Activated naive CD4-positive, alpha-beta T cell treated with anti-CD3 and anti-CD28 coated beads for 36 hours (primary cell): ENCODE measurements at places on chromosomes 1 and 21.

- H3K4me1 ChIP-seq = no peaks in the 10 kb centered on the region
- H3K27ac ChIP-seq = no peak overlapping the region
- DNase-seq = no peak
- no peak overlapping the region for H3K4me3 ChIP-seq
These were observed 22.8 kb upstream of the ABCA4 start for GRCh38 chr1:94143809-94144176.

DNA sequence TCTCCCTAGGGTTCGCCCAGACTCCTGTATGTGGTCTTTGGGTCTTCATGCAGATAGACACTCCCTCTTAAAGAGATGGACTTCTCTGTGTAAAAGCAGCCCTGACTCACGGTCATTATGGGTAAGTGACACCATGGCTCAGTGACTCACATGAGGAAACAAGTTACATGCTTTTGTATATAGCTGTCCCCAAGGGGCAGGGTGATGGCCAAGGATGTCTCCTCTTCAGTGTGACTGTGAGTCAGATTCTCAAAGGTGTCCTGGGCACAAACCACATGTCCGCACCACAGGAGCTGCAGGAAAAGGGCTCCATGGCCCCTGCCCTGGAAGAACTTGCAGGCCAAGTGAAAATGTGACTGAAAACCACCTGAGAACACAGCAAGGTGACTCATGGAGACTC is 380.4 kb downstream of the NPHP4 start:
- no peaks in the 10 kb centered on the region for H3K36me3 ChIP-seq
- H3K27me3 ChIP-seq = peaks cover 38% of the 10 kb centered on the region
- no peak overlapping the region for H3K4me3 ChIP-seq

GRCh38 chr1:206491616-206492015 is 15.7 kb upstream of the RASSF5 start:
- peak overlapping the region; percentile 39 for H3K27ac ChIP-seq
- H3K36me3 ChIP-seq = peaks cover 9% of the 10 kb centered on the region
- DNase-seq = no peak
- H3K27me3 ChIP-seq = no peaks in the 10 kb centered on the region
- H3K4me1 ChIP-seq = peaks cover 7% of the 10 kb centered on the region

- H3K4me1 ChIP-seq = no peaks in the 10 kb centered on the region
- no peaks in the 10 kb centered on the region for H3K36me3 ChIP-seq
- peaks cover under 1% of the 10 kb centered on the region for H3K27me3 ChIP-seq
- DNase-seq = no peak
- no peak overlapping the region for H3K4me3 ChIP-seq
These were observed 255.9 kb downstream of the NFIA start for GRCh38 chr1:61337981-61338848.

DNA sequence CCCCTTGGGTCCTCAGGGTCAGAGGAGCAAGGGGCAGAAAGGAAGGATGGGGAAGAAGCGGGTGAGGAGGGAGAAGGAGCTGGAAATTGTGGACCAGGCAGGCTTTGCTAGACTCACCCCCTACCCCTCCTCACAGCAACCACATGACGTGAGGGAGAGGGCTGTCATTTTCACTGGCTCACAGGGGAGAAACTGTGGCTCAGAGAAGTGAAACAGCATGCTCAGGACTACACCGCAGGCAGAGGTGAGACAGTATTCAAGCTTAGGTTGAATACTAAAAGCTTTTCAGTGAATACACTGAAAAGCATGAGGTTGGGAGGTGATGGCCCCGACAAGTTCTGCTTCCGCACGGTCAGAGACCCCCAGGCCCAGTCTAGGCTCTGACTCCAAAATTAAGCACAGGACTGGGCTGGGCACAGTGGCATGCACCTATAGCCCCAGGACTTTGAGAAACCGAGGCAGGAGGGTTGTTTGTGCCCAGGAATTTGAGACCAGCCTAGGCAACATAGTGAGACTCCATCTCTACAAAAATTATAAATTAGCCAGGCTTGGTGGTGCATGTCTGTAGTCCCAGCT is 1.2 kb upstream of the CLEC20A start:
- H3K27me3 ChIP-seq = peaks cover 2% of the 10 kb centered on the region
- H3K27ac ChIP-seq = no peak overlapping the region
- no peaks in the 10 kb centered on the region for H3K4me1 ChIP-seq
- no peaks in the 10 kb centered on the region for H3K36me3 ChIP-seq
- DNase-seq = no peak
- H3K4me3 ChIP-seq = no peak overlapping the region

DNA sequence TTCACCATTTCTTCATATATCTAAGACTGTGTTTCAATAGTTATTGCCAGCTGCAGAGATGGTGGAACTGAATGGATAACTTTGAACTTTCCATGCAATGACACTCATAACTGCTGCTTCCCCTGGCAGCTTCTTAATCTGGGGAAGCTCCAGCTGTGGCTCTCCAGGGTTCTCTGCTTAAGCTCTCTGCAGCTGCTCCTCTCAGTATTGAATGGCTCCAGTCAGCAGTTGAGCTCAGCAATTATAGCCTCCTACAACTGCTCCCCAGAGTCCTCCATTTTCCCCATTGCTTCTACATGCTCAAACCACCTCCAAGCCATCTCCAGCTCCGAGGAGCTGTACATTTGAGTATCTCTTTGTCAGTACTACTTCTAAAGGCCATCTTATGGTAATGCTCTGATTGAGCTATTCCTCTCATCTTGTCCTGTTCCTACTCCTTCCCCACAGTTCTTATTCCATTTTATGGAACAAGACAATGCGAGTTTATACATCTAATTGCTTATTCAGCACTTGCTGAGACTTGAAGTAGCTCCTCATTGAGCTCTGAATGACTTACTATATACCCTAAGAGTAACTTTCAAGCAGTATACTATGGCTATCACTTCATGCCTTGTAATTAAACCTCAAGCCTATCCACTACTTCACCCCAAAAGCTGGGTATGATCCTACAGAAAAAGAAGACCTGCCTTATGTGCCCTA is 362.4 kb downstream of the NEGR1 start:
- no peaks in the 10 kb centered on the region for H3K36me3 ChIP-seq
- H3K4me1 ChIP-seq = no peaks in the 10 kb centered on the region
- H3K27me3 ChIP-seq = no peaks in the 10 kb centered on the region
- H3K4me3 ChIP-seq = no peak overlapping the region
- H3K27ac ChIP-seq = no peak overlapping the region

GRCh38 chr1:152436593-152437496 is 22.8 kb upstream of the CRNN start:
- peaks cover 17% of the 10 kb centered on the region for H3K27me3 ChIP-seq
- DNase-seq = no peak
- H3K27ac ChIP-seq = no peak overlapping the region
- H3K36me3 ChIP-seq = no peaks in the 10 kb centered on the region
- no peaks in the 10 kb centered on the region for H3K4me1 ChIP-seq

- H3K27ac ChIP-seq = no peak overlapping the region
- peaks cover 6% of the 10 kb centered on the region for H3K27me3 ChIP-seq
- DNase-seq = no peak
- H3K4me1 ChIP-seq = peaks cover 5% of the 10 kb centered on the region
- H3K4me3 ChIP-seq = no peak overlapping the region
These were observed 439.2 kb downstream of the MATN1 start for GRCh38 chr1:30284226-30284625.

- H3K27me3 ChIP-seq = no peaks in the 10 kb centered on the region
- DNase-seq = no peak
- no peak overlapping the region for H3K4me3 ChIP-seq
- H3K27ac ChIP-seq = no peak overlapping the region
These were observed 104.4 kb upstream of the UBE2U start for GRCh38 chr1:64098846-64099582.

- no peaks in the 10 kb centered on the region for H3K27me3 ChIP-seq
- peaks cover 5% of the 10 kb centered on the region for H3K36me3 ChIP-seq
- peak overlapping the region; percentile 84 for H3K27ac ChIP-seq
- peak overlapping the region; percentile 87 for H3K4me3 ChIP-seq
These were observed 957 bp downstream of the EPS15 start for GRCh38 chr1:51518033-51518585.

- no peak for DNase-seq
- H3K36me3 ChIP-seq = no peaks in the 10 kb centered on the region
- H3K4me3 ChIP-seq = no peak overlapping the region
These were observed 71.7 kb upstream of the WDR26 start for GRCh38 chr1:224506141-224506814.

- no peak overlapping the region for H3K27ac ChIP-seq
- no peak for DNase-seq
- H3K27me3 ChIP-seq = peaks cover 8% of the 10 kb centered on the region
- no peak overlapping the region for H3K4me3 ChIP-seq
- no peaks in the 10 kb centered on the region for H3K4me1 ChIP-seq
These were observed 133.4 kb downstream of the ATG4C start for GRCh38 chr1:62917314-62917713.

DNA sequence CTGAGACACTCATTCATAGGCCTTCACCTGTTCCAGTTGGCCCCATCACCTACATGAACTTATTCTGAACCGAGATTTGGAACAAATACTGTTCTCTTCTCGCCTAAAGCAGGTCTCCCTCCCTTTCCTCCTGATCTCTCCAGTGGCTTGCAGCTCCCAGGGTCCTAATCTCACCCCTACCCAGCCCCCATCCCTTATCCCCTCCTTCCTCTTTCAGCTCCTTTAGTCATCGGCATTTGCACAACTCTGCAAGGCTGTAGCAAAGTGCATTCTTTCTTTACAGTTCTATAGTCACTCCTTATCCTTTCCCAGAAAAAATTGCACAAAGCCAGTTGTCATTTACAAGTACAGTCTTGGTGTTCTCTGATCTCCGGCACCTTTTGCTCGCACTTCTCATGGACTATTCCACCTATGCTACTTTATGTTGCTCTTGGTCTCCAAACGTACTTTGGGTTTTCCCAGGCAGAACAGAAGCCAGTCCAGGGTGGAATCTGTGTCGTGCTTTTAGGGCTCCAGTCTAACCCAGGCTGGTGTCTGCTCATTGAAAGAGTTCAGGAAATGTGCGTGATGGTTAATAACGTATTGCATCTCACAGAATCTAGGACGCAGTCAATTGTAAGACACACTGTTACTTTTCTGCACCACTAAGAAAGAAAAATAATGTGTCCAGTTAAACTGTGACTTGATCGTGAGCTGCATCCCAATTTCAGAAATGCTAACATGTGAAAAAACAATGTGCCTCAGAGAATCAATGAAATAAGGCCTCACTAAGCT is 965 bp downstream of the ABCA4 start:
- H3K27me3 ChIP-seq = peaks cover 3% of the 10 kb centered on the region
- no peaks in the 10 kb centered on the region for H3K4me1 ChIP-seq
- no peak overlapping the region for H3K4me3 ChIP-seq

- H3K4me3 ChIP-seq = peak overlapping the region; percentile 69
- peaks cover 52% of the 10 kb centered on the region for H3K4me1 ChIP-seq
- H3K27ac ChIP-seq = peak overlapping the region; percentile 70
- no peaks in the 10 kb centered on the region for H3K36me3 ChIP-seq
- DNase-seq = peak; percentile 52
These were observed 99.6 kb downstream of the APP start for GRCh38 chr21:26070822-26071425.

GRCh38 chr1:185017338-185017737 is 28.0 kb upstream of the RNF2 start:
- DNase-seq = no peak
- H3K27me3 ChIP-seq = no peaks in the 10 kb centered on the region
- no peaks in the 10 kb centered on the region for H3K4me1 ChIP-seq
- no peak overlapping the region for H3K4me3 ChIP-seq
- no peaks in the 10 kb centered on the region for H3K36me3 ChIP-seq
- H3K27ac ChIP-seq = no peak overlapping the region

DNA sequence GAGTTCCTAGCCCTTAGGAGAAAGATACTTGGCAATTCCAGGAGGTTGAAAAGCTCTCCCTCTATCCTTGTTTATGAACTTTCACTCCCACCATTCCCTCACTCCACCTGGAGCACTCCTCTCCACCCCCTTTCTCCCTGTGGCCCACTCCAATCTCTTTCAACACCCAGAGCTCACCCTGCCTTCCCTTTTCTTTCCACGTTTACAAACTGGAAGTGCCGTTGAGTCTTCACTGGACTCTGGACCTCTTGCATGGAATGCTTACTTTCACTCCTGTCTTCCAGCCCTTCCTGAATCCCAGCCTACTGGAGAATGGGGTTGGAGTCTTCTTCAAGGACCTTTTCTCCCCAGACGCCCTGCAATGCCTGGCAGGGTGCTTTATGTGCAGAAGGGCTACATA is 198.5 kb downstream of the RHOU start:
- no peak for DNase-seq
- no peaks in the 10 kb centered on the region for H3K36me3 ChIP-seq
- no peak overlapping the region for H3K27ac ChIP-seq
- no peaks in the 10 kb centered on the region for H3K27me3 ChIP-seq

- H3K36me3 ChIP-seq = no peaks in the 10 kb centered on the region
- H3K27me3 ChIP-seq = no peaks in the 10 kb centered on the region
These were observed at the start of gene CD48 for GRCh38 chr1:160711602-160712311. TSS of gene CD48 (minus strand) at chr1:160711822. CDS start at chr1:160711763, 59 bp downstream.

- DNase-seq = no peak
- no peak overlapping the region for H3K4me3 ChIP-seq
- H3K36me3 ChIP-seq = peaks cover 21% of the 10 kb centered on the region
These were observed 5.8 kb downstream of the TMEM240 start for GRCh38 chr1:1534401-1535154.

- H3K4me3 ChIP-seq = no peak overlapping the region
- no peak overlapping the region for H3K27ac ChIP-seq
- H3K4me1 ChIP-seq = no peaks in the 10 kb centered on the region
- H3K27me3 ChIP-seq = peaks cover 4% of the 10 kb centered on the region
- no peak for DNase-seq
- H3K36me3 ChIP-seq = no peaks in the 10 kb centered on the region
These were observed 411.2 kb downstream of the PLPP3 start for GRCh38 chr1:56168176-56168575.

GRCh38 chr1:77546890-77547289 is 135.6 kb downstream of the ZZZ3 start:
- H3K27me3 ChIP-seq = no peaks in the 10 kb centered on the region
- no peaks in the 10 kb centered on the region for H3K4me1 ChIP-seq
- no peak overlapping the region for H3K27ac ChIP-seq
- peaks cover 6% of the 10 kb centered on the region for H3K36me3 ChIP-seq
